ENCODE measurements at places on chromosomes 1 and 21.

DNA sequence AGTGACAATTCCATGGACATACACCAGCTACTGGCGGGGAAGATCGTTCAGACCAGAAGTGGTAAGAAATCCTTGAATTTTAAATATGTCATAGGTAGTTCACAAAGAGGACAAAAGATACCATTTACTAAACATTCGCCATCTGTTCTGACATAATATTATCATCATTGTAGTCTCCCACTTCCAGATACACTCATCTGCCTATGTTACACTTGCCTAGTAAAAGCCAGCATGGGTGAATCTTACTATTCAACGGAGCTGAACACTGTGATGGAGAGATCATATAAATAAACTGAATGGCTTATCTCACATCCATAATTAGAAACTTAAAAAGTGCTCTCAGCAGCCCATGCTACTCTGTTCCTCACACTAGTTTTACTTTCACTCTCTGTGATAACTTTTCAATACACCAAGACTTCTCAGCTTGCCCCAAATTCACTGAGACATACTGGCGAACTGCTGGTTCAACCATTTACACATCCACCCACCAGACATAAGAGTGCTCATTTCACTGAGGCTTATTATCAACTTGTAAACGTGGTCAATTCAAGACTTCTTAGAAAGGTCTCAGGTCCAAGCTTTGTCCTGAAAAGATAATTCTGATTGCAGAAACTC lies 463 bp upstream of the PRRC2C start:
- no peak for DNase-seq

DNA sequence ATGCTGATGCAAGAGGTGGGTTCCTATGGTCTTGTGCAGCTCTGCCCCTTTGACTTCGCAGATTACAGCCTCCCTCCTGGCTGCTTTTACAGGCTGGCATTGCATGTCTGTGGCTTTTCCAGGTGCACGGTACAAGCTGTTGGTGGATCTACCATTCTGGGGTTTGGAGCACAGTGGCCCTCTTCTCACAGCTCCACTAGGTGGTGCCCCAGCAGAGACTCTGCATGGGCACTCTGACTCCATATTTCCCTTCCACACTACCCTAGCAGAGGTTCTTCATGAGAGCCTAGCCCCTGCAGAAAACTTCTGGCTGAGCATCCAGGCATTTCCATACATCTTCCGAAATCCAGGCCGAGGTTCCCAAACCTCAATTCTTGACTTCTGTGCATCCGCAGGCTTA lies 989.0 kb downstream of the PLA2G4A start:
- no peak for DNase-seq

- no peak for DNase-seq
These were observed 26.4 kb upstream of the EEIG2 start for GRCh38 chr1:108533351-108534083.

- DNase-seq: no peak
These were observed 81.4 kb downstream of the TRABD2B start for GRCh38 chr1:47915677-47916353.
